ENCODE measurements at places on chromosomes 5 and 9.

GRCh38 chr9:103889989-103890388 lies 204.1 kb upstream of the SMC2 start:
- no peak for DNase-seq

GRCh38 chr5:95717439-95717838 lies 13.7 kb upstream of the RHOBTB3 start:
- no peak for DNase-seq

GRCh38 chr5:151456321-151456940 lies 9.0 kb downstream of the SLC36A1 start:
- no peak for DNase-seq

GRCh38 chr5:471750-472058 lies 28.7 kb downstream of the EXOC3 start:
- no peak for DNase-seq

DNA sequence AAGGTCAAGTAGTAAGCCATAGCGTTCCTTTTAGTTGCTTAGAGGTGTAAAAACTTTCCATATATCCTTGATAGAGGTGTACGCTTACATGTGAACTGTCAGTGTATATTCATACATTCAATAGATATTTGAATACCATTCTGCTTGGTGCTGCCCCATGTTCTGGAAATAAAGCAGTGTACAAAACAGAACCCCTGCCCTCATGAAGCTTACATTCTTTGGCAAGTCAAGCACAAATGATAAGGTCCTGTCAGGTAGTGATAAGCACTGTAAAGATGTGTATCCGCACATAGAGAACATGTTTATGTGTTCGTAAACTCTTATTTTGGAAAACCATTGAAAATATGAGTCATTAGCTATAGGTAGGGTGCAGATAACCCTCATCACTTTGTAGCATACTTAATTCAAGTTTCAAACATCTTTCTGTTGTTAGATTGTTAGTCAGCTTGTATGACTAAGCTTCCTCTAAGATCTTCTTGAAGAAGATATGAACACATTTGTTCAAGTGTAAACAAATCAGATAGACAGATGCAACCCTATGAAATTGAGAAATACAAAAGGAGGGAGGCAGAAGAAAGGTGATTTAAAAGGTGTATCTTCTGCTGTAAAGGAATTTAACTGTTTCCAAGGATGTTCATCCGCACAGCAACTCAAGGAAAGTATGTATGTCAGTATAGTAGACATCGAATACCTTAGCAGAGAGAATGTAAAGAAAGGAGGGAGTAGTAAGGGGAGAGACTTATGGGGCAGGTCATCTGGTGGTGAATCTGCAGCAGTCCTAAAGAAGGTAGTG lies 1.6 kb downstream of the GTF3C4 start:
- DNase-seq, result no peak

GRCh38 chr5:168646335-168646734 lies 67.2 kb upstream of the PANK3 start:
- DNase-seq, result no peak

DNA sequence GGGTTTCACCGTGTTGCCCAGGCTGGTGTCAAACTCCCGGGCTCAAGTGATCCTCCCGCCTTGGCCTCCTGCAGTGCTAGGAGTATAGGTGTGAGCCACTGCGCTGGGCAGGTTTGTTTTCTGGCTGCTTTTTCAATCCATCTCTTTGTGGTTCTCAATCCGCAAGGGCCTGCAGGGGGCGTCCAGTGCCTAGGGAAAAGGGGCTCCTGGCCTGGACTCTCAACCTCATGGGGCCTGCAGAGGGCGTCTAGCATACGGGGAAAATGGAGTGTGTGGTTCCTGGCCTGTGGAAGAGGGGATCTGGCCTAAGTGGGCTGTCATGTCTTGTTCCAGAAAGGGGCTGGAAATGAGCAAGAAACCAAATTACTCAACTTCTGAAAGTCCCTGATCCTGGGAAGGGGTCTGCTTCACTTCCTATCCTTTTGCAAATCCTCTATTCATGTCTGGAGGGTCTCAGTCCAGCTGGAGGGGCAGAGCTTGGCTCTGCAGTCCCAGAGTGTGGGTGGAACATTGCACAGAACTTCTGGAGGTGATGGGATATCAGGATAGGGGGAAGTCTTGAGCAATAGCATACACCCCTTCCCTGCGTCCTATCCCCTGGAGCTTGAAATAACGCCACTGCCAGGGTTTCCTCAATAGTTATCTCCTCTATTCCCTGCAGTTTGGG lies 12.7 kb upstream of the CCL27 start:
- DNase-seq, result no peak
